NCI-H2029 (cell line): ENCODE measurements at places on chromosomes 7 and 10.

DNA sequence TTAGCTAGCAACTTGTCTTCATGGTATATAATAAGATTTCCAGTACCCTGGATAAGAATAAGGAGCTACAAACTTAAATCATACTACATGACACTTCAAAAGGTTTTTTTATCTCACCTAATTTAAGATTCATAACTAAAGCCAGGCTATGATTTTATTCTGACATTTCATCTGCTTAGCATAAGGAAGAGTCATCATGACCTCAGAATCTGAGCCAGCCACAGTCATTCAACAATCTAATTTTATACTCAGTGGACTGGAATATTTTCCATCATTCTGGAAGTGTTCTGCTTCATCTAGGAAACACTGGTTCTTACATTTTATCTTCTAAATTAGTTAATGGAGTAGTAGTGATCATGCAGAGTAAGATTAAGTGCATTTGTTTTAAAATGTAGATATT is 102.1 kb upstream of the KCND2 start:
- no peak for DNase-seq

DNA sequence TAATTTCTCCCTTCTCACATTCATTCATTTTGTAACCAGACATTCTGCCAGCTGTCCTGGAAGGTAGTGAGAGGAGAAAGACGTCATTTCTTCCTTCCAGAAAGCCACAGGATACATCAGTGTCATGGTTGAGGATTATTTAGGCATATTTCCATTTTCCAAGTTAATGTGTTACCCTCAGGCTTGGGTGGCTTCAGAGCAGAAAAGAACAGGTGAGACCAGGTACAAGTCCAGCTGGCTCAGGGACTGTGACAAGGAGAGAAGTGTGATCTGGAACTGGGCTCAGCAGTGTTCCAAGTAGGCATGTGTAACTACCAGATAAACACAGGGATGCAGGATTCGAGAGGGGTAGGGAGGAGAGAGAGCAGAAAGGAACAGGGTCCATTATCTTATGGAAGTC is 386.9 kb downstream of the GALNT17 start:
- no peak for DNase-seq

DNA sequence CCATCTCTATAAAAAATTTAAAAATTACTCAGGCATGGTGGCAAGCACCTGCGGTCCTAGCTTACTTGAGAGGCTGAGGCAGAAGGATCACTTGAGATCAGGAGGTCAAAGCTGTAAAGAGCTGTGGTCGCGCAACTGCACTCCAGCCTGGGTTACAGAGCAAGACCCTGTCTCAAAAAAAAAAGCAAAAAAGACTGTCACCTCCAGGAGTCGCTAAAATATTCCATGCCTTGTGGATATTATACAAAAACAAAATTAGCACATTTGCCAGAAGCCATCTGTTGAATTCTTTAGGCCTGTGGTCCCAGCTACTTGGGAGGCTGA is 87.0 kb upstream of the SDK1 start:
- DNase-seq: no peak

GRCh38 chr7:57424515-57425238 is 25.3 kb upstream of the ZNF716 start:
- DNase-seq: no peak

- no peak for DNase-seq
Measured at GRCh38 chr7:48041653-48041970, 6.3 kb downstream of the C7orf57 start.

GRCh38 chr7:101436857-101437576 is 74.3 kb downstream of the COL26A1 start:
- no peak for DNase-seq
